ENCODE measurements at places on chromosomes 7 and 10.

DNA sequence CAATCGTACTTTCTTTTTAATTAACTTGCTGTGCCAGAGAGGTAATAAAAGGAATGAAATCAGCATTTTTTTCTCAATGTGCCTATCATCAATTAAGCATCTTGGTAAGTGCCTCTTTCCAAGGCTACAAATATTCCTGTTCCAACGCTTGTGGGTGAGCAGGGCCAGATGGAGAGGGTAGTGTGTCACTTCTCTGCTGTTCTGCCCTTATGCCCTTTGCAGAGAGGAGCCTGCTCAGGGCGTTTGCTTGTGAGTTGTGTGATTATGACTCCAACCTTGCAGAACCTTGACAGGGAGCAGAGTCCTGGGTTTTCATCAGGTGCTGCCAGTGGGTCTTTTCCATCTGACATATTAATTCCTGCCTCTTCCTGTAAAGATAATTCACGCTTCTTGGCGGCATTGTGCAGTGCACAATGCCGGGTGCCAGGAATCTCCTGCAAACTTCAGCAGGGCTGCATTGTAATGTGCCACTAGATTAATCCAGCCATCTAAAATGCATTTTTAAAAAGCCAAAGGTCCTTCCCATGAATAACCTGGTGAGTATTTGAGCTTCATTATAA, 234.4 kb downstream of the ARHGAP12 start:
- DNase-seq = no peak

GRCh38 chr10:79072994-79073645, 4.4 kb downstream of the ZMIZ1 start:
- DNase-seq = no peak

- no peak for DNase-seq
These were observed 49.4 kb downstream of the JMJD1C start for GRCh38 chr10:63416376-63416775.

- no peak for DNase-seq
These were observed 99.7 kb downstream of the MAPK8 start for GRCh38 chr10:48406204-48406603.

DNA sequence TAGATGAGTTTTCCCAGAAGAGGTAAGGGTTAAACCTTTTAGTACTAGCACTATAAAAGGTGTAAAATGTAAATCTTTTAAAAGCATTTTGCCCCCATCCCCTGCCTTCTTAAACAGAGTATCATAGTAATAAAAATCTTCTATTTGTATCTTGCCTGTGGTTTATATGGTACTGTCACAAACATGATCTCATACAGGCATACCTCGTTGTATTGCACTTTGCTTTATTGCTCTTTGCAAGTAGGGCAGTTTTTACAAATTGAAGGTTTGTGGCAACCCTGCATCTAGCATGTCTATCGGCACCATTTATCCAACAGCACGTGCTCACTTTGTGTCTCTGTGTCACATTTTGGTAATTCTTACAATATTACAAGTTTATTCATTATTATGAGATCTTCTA, 198.8 kb upstream of the YAE1 start:
- no peak for DNase-seq

DNA sequence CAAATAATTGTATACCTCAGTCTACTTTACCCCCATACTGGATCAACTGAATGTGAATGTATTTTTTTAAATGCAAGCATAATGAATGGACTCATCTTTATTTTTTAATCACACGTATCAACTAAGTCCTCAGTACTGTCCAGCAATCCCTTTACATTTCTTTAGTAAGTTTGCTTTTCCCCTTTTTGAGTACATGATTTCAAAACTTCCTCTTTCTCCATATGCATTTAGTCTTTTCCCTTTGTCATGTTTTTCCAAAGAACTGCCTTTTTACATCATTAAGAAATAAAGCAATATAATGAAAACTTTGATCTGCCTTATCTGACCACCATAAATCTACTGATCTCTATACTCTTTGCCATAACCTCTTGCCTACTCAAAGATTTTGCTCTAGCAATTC, 182.5 kb upstream of the AKR1E2 start:
- no peak for DNase-seq

DNA sequence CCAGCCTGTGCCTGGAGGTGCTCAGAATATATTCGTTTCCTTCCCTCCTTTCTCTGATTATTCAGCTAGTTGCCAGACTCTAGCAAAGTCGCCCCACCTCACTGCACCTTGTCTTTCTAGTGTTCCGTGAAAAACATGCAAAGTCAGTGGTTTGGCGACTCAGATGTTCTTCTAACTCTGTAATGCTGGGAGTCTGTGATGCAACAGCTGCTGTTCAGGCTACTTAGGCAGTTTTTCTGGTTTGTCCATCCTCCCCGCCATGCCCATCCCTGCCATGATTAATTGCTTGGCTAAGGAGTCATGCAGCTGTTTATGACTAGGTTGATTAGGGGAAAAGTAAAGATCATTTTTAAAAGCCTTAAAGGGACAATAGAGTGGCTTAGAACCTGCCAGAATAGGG, 99.4 kb downstream of the MTPN start:
- no peak for DNase-seq

DNA sequence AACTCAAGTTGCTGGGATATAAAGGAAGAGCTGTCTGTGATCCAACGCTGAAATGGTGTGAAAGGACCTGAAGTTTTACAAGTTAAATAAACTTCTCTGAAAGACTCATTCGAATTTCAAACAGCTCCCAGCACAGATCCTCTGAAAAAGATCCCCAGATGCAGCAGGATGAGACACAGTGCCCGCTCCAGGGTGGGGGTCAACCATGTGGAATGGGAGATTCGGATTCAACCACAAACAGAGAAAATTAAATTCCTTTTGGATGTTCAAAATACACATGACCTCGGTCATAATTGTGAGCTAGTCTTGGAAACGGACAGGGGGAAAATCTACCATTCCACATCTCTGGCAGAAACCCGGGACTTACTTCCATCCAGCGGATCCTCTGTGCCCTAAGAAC, 119.6 kb downstream of the PRKAG2 start:
- DNase-seq = no peak

DNA sequence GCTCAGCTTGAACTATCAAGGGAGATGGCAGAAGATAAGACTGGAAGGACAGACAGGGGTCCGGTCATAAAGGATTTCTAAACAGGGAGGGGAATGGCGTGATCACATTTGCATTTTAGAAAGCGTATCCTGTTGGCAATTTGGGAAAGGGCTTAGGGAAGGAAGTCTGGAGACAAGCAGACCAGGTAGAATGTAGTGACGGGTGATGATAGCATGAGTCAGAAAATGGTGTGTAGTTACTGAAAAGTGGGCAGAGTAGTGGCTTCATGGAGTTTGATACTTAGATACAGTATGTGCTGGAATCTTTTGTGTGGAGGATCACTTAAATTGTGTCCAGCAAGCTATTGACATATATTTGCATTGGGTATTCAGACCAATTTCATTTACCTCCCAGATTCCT, 61.2 kb downstream of the LRGUK start:
- DNase-seq = no peak

GRCh38 chr10:4201866-4202825, 417.1 kb upstream of the KLF6 start:
- no peak for DNase-seq

DNA sequence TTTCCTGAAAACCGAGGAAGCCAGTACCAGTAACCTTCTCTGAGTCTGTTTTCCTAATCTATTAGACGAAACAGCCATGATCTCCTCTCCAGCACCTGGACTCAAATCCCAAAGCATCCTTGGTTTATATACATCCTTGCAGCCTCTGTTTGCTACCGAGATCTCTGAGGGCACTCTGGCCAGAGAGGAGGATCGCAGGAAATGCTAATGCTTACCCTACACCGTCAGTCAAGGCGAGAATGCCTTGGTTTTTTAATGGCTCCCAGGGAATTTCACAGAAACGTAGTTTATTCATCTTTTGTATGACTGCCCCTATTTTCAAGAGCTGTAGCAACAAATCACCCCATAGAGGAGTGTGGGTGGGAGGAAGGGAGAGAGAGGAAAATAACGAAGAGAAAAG, 91.5 kb upstream of the CALN1 start:
- no peak for DNase-seq

DNA sequence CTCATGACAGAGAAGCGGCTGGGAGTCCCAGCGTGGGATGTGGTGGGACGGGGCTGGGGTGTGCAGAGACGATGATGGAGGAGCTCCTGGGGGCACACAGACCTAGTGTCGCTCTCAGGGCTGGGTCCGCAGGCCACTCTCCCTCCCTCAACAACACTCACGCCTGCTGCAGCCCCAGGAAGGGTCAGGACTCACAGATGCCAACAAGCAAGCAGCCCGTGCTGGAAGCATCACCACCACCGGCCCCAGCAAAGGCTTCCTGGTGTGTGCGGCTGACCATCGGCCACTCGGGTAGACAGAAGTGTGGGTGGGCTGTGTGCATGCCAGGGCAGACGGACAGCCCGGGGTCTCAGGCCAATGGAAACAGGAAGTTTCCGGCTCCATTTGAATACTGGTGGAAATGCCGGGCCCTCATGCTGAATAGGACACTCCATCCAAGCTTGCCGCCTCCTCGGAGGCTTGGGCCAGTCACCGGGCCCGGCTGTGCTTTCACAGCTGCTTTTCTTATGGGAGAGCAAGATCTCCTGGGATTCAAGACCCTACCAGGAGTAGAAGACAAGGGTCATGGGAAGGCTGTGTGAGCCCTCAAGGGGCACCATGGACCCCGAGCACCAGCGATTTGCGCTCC, 178.1 kb downstream of the ELFN1 start:
- no peak for DNase-seq

GRCh38 chr10:112958275-112958995, 8.4 kb downstream of the TCF7L2 start:
- no peak for DNase-seq

All from central memory CD4-positive, alpha-beta T cell (primary cell).